ENCODE measurements at places on chromosomes 3 and 15.

GRCh38 chr3:156792945-156793344, 33.2 kb upstream of the LEKR1 start:
- no peak for DNase-seq

DNA sequence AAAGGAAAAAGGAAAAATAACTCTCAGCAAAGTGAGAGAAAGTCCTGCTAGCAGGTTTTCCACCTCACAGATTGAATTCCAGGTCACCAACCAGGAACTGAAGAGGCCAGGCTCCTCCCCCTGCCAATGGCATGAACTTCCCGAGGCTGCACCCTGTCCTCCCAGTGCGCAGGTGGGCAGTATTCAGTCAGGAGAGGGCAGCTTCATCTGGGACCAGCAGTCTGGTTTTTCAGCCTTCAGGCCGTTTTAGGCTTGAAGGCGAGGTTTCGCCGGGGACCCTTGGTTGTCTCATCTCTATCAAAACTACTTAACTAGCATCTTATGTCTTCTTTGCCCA, 41.2 kb downstream of the TRAT1 start:
- DNase-seq: no peak

- no peak for DNase-seq
Observed at GRCh38 chr3:130772129-130772528, 25.5 kb upstream of the PIK3R4 start.

- DNase-seq: no peak
Observed at GRCh38 chr3:191737742-191738141, 276.8 kb downstream of the PYDC2 start.

- DNase-seq: no peak
Observed at GRCh38 chr3:109640146-109640652, 302.9 kb upstream of the DPPA4 start.

Data from skeletal muscle cell (primary cell).